ENCODE measurements at places on chromosomes 11 and 22. TPM values are rescaled to one million over a fixed set of nuclear protein-coding genes. Genes with fewer than 3 reads are reported as not detected.

DNA sequence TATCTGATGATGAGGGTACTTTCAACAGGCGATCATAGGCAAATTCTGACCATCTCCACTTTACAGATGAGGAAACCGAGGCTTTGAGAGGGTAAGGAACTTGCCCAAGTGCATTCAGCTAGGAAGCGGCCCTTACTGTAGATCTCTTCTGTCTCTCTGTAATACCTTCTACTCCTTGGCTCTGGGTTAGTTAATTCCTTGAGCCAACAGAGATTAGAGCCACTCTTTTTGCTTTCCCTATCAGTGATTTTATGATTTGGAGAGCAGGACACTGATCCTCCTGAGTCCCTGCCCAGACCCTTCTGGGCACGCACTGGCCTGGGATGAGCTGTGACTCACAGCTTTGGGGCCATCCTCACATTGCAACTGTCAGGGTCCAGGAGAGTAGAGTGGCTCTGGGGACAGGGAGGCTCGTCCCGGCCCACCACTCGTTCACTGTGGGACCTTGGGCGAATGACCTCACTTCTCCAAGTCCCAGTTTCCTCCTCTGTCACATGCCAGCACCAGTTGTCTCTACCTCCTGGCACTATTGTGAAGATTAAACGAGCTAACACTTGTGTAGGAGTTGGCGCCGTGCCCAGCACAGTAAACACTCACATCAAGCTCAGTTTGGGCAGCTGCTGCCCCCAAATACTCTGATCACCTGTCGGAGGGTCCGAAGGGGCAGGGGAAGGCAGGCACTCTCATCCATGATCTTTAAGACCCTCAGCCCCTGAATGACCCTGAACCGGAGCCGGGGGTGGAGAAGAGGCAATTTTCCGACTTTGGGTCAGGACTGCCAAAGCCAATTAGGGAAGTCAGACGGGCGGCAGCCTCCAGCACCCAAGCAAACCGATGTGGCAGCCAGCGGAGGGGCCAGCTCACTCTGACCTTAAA, 235.0 kb downstream of the MIAT start:
- DNase-seq, result no peak

- DNase-seq, result no peak
Observed at GRCh38 chr11:114031967-114032320, 27.6 kb upstream of the ZBTB16 start.

- DNase-seq, result no peak
Observed at GRCh38 chr11:6232899-6233298, 1.5 kb downstream of the FHIP1B start.

DNA sequence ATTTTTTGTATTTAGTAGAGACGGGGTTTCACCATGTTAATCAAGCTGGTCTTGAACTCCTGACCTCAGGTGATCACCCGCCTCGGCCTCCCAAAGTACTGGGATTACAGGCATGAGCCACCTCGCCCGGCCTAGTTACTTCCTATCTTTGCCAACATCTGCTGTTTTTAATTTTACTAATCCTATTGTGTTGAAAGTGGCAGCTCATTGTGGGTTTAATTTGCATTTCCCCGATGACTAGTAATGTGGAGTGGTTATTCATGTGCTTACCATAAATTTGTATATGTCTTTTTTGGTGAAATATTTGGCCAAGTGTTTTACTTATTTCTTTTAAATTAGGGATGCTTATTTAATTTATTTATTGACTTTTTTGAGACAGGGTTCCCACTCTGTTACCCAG, 74.2 kb upstream of the SLC25A18 start:
- no peak for DNase-seq

DNA sequence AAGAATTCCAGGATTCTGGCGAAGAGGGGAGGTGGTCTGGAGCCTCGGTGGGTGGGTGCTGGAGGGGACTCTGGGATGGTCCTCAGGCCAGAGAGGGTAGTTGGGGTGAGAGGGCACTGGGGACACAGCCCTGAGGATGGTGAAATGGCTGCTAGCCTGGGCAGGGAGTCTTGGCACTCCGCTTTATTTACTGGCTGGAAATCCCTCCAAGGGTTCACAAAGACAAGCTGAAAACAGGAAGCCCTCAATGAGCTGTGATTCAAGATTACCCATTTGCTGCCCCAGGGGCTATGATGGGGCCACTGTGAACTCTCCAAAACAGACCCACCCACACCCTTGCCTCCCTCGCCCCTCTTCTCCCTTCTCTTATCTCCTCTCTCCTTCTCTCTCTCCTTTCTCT, 71.9 kb downstream of the FBXO7 start:
- DNase-seq, result no peak

- no peak for DNase-seq
Observed at GRCh38 chr11:26777372-26777808, 55.5 kb upstream of the SLC5A12 start.

DNA sequence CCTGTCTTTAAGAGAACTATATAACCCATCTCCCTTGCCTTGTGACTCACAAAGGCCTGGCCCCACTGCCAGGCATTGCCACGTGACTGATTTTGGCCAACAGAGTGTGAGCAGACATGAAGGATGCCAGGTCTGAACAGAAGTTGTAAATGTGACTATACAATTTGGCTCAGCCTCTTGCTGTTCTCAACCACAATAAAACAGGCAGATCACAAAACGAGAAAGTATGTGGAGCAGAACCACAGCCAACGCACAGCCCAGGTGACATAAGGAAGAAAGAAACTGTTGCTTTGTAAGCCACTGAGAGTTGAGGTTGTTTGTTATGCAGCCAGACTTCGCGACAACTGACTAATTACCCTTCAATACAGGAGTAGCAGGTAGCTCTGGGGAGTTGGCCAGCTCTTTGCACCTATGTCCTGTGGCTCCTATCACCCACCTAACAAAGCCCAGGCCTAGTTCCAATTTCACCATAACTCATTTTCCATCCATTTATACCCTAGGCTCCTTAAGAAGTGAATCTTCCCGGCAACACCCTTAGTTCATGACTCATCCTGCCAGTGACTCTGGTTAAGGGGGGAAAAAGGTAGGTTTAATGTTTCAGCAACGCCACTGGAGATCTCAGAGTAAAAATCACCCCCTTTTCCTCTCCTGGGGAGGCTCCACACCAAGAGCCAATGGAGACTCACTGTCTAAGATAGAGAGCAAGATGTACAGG, 53.7 kb downstream of the GALNT18 start:
- no peak for DNase-seq

DNA sequence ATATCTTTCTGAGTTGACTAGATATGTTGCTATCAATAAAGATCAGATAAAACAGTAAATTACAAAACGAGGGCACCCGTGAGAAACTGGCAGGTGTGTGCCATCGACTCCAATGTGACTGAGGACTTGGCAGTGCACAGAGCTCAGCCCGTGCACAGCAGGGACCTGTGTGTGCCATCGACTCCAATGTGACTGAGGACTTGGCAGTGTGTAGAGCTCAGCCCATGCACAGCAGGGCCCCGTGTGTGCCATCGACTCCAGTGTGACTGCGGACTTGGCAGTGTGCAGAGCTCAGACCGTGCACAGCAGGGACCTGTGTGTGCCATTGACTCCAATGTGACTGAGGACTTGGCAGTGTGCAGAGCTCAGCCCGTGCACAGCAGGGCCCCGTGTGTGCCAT, 347.2 kb upstream of the B3GAT1 start:
- no peak for DNase-seq

DNA sequence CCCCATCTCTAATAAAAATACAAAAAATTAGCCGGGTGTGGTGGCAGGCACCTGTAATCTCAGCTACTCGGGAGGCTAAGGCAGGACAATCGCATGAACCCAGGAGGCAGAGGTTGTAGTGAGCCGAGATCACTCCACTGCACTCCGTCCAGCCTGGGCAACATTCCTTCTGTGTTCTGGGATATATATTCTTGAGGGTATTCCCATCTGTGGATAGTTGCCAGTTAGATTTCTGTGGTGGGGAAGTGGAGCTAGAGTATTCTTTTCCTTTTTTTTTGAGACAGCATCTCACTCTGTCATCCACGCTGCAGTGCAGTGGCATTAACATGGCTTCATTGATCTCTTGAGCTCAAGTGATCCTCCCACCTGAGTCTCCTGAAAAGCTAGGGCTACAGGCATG, 9.1 kb upstream of the ZNF74 start:
- no peak for DNase-seq

Gene KDM4D
- total RNA-seq, result 0.25 TPM

Gene GLB1L3
- total RNA-seq, result 2.0 TPM

Gene UVRAG
- total RNA-seq, result 37.2 TPM

Gene VSIG10L2
- not detected for total RNA-seq

Gene SYT9
- total RNA-seq, result not detected

Data from CD4-positive, CD25-positive, alpha-beta regulatory T cell (primary cell).